H9 (cell line): ENCODE measurements at places on chromosomes 4 and X.
A peak's percentile ranks its signal among the peaks of the same experiment; 100 is the strongest.

DNA sequence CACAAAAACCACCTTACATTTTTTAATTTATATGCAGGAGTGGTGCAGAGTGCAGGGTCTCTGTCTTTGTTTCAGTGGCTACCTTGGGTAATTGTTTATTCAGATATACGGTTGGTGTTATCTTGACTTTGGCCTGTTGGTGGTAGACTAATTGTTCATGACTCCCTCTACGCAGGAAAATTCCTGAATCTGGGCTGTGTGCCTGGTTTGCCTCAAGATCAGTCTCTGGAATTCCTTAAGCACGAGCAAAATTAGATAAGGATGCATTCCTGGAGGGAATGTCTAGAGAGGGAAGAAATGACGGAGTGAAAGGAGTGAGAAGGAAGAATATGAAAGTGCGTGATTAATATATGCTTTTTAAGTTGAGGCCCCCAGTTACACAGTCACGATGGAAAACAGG is 576.9 kb upstream of the PCDH10 start:
- H3K36me3 ChIP-seq, result no peaks in the 10 kb centered on the region
- no peak for DNase-seq
- no peaks in the 10 kb centered on the region for H3K4me1 ChIP-seq

GRCh38 chr4:75056277-75056676 is 123.4 kb downstream of the PARM1 start:
- H3K4me1 ChIP-seq, result no peaks in the 10 kb centered on the region
- DNase-seq, result no peak
- no peak overlapping the region for H3K4me3 ChIP-seq
- no peak overlapping the region for H3K27ac ChIP-seq
- no peaks in the 10 kb centered on the region for H3K36me3 ChIP-seq

DNA sequence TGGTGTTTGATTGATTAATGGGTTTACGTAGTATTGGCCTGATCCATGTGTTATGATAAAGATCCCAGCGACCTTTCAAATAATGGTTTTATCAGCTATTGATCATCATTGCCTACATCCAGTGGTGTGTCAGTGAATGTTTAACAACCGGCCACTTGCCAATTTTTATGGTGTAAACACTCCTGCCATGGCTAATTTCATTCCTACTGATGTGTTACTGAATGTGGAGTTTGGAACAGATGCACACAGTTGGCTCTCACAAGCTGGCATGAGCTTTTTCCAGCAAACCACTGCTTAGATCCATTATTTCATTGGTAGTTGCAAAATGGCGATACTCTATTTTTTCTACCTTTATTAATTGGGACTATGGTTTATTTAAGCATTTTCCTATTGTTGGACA is 139.9 kb downstream of the REPS2 start:
- no peaks in the 10 kb centered on the region for H3K4me1 ChIP-seq
- H3K27ac ChIP-seq, result no peak overlapping the region
- H3K27me3 ChIP-seq, result no peaks in the 10 kb centered on the region
- no peak for DNase-seq

DNA sequence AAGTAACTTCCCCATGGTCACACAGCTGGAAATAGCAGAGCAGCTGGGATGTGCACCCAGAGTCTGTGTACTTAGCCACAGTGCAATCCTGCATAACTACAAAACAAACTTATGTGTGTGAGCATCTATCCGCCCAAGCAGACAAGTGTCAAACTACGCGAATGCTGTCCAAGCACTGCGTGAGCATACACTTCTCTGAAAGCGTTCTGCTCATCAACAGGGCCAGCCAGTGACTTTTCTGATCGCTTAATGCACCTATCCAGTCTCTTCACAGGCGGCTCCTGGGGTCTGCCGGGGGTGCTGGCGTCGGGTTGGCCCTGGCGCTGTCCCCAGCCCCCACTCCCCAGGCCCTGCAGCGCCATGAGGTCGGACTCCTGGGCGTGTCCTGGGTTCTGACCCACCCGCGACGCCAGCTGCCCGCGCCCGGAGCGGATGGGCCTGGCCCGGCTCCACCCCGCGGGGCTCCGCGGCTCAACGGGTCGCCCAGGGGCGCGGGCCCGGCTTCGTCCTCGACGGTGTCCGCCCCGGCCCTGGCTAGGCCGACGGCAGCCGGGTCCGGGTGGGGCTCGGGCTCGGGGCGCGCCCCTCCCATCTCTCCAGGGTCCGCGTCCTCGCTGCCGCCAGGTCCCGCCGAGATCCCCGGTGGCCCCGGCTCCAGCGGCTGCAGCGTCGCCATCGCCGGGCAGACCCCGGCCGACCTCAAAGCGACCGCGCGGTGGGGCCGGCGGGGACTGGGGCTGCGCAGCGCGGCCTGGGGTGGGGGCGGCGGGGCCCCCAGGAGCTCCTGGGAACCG is 1.3 kb upstream of the ZNF141 start:
- no peak overlapping the region for H3K27ac ChIP-seq
- H3K36me3 ChIP-seq, result peaks cover 19% of the 10 kb centered on the region
- peak; percentile 29 for DNase-seq
- H3K4me3 ChIP-seq, result peak overlapping the region; percentile 99
- peaks cover 8% of the 10 kb centered on the region for H3K4me1 ChIP-seq

DNA sequence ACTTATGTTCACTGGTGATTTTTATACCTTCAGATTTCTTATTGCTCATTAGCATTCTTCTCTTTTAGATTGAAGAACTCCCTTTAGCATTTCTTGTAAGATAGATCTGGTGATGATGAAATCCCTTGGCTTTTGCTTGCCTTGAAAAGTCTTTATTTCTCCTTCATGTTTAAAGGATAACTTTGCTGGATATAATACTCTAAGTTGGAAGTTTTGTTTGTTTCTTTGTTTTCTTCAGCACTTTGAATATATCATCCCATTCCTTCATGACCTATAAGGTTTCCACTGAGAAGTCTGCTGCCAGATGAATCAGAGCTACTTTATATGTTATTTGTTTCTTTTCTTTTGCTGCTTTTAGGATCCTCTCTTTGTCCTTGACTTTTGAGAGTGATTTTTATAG is 18.5 kb downstream of the CC2D2A start:
- no peaks in the 10 kb centered on the region for H3K4me1 ChIP-seq
- no peak for DNase-seq
- H3K36me3 ChIP-seq, result peaks cover 23% of the 10 kb centered on the region

DNA sequence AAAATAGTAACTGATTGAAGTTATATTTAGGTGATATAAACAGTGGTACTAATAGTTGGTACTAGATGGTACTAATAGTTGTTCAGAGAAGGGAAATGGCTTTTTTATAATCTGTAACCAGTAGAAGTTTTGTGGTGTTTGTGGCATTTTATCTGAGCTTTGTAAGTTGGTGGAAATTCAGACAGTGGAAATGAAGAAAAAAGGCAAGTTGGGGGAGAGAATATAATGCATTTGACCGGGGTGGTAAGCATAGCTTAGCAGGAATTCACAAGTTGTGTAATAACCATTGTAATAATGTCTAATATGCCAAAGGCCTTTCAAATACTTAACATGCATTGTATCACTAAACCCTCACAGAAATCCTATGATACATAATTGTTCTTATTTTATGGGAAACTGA is 36.3 kb downstream of the DTHD1 start:
- H3K36me3 ChIP-seq, result no peaks in the 10 kb centered on the region
- H3K27me3 ChIP-seq, result no peaks in the 10 kb centered on the region
- H3K4me1 ChIP-seq, result no peaks in the 10 kb centered on the region

- DNase-seq, result peak; percentile 45
- no peak overlapping the region for H3K4me3 ChIP-seq
- no peak overlapping the region for H3K27ac ChIP-seq
- no peaks in the 10 kb centered on the region for H3K27me3 ChIP-seq
- peaks cover 3% of the 10 kb centered on the region; the same call in 1 of the 2 replicates for H3K36me3 ChIP-seq
Observed at GRCh38 chr4:7464259-7464655, 29.5 kb upstream of the PSAPL1 start.

- no peak overlapping the region for H3K27ac ChIP-seq
- no peak overlapping the region for H3K4me3 ChIP-seq
- H3K36me3 ChIP-seq, result no peaks in the 10 kb centered on the region
- no peaks in the 10 kb centered on the region for H3K27me3 ChIP-seq
Observed at GRCh38 chr4:163603257-163603656, 108.8 kb downstream of the TMA16 start.

DNA sequence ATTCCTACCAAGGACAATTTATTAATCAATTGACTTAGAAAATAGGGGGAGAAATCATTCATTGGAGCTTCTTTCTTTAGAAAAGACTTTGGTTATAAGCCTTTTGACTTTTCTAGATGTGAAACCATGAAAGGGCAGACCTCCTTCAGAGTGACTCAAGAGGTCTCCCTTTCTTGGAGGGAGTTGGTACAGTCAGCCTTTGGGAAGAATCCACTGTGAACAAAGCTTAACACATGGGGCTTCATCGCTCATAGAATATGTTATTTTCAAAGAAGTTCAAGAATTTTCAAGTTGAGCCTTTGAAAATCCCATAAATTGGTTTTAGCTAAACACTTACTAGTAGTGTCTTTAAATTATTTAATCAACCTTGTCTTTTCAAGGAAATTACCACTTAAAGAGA is 28.0 kb downstream of the RIPPLY1 start:
- no peak for DNase-seq
- H3K4me3 ChIP-seq, result no peak overlapping the region
- H3K27ac ChIP-seq, result no peak overlapping the region
- H3K27me3 ChIP-seq, result no peaks in the 10 kb centered on the region
- H3K36me3 ChIP-seq, result no peaks in the 10 kb centered on the region

DNA sequence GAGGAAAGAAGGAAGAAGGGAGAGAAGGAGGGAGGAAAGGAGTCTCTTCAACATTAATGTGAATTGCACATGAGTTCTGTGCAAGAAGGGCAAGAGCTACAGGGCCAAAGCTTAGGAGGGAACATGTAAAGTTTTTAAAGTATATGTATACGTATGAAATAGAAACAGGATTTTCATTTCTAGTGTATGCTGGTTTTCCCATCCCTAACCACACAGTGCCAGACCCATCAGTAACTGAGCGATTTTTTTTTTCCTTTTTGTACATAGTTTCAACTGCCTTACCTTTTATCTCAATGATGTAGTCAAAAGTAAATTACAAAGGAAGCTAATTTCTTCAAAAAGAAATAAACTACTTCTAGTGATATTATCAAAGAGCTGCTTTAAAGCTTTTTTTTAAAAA is 157.6 kb downstream of the SH3KBP1 start:
- no peaks in the 10 kb centered on the region for H3K27me3 ChIP-seq
- no peaks in the 10 kb centered on the region for H3K4me1 ChIP-seq
- no peak for DNase-seq
- H3K27ac ChIP-seq, result no peak overlapping the region

- H3K4me3 ChIP-seq, result no peak overlapping the region
- no peaks in the 10 kb centered on the region for H3K27me3 ChIP-seq
- peaks cover 3% of the 10 kb centered on the region; the same call in 1 of the 2 replicates for H3K4me1 ChIP-seq
- H3K36me3 ChIP-seq, result no peaks in the 10 kb centered on the region; the same call in 2 of the 3 replicates
- DNase-seq, result no peak
Observed at GRCh38 chr4:123555233-123555806, 158.7 kb downstream of the SPRY1 start.

DNA sequence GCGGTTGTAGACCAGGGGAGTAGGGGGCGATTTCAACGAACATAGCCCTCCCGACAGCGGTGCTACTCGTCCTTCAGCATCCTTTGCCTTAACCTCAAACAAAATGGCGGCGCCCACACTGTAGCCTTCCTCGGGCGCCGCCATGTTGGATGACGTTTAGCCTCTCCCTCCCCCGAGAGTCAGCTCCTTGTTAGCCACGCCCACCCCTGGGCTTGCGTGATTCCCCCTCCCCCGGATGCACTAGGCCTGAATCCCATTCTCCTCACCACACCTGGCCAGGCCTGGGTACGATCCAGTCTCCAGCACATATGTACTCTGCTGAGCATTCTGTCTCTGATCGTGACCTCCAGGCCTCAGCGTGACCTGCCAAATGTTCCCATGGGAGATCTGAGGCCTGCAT is 49.0 kb upstream of the ZNF157 start:
- peaks cover 7% of the 10 kb centered on the region for H3K36me3 ChIP-seq
- DNase-seq, result peak; percentile 93
- peaks cover 5% of the 10 kb centered on the region; the same call in 1 of the 2 replicates for H3K4me1 ChIP-seq
- H3K4me3 ChIP-seq, result peak overlapping the region; percentile 45

- no peak for DNase-seq
- no peak overlapping the region for H3K4me3 ChIP-seq
- H3K27ac ChIP-seq, result no peak overlapping the region
- peaks cover 11% of the 10 kb centered on the region; the same call in 1 of the 2 replicates for H3K4me1 ChIP-seq
Observed at GRCh38 chr4:25818371-25818871, 44.4 kb downstream of the SEL1L3 start.

DNA sequence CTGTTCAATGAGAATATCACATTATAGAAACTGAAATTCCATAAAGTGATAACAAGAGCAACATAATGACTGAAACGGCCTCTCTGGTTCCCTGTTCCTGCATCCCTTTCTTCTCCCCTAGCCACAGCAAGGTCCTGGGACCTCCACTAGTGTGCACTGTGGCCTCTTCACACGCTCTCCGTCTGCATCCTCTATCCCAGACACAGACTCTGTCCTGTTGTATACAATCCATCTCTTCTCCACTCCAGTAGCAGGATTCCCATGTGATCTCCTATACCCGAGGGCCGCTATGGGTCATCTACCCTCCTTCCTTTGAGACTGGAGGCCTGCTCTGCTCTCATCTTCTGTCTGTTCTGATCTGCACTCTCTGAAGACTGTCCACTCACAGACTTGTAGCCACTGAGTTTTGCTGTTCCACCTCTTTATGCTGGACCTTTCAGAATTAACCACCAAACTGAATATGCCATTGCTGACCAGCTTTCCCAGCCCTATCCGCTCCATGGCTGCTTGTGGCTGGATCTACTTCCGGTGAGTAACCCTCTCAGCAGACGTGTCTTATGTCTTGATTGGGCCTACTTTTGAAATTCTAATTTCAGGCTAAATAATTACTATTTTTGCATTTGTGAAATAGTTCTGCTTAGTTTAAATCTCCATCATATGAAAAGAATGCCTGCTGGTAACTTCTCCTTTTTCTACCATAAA is 105.1 kb upstream of the NAP1L5 start:
- H3K4me3 ChIP-seq, result no peak overlapping the region
- H3K36me3 ChIP-seq, result peaks cover 2% of the 10 kb centered on the region; the same call in 2 of the 3 replicates
- DNase-seq, result no peak
- H3K4me1 ChIP-seq, result no peaks in the 10 kb centered on the region
- H3K27me3 ChIP-seq, result no peaks in the 10 kb centered on the region
- H3K27ac ChIP-seq, result no peak overlapping the region

DNA sequence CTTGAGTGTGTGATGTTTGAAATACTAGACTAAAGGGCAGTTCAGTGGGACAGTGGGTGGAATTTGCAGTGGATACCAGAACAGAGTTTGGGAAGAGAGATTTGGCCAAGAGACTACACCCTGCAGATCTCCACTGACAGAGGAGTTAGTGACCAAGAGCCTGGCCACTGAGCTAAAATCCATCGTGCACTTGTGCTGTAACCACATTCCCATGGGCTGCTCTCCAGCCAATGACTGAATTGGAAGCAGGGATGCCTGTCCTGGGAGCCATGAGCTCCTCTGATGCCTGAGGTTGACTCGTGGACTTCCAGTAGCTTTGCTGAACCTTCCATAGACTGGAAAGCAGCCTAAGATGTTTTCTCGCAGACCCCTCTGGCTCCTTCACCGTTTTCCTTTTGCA is 296.1 kb downstream of the TRIML1 start:
- H3K4me3 ChIP-seq, result no peak overlapping the region
- H3K36me3 ChIP-seq, result peaks cover 6% of the 10 kb centered on the region
- no peaks in the 10 kb centered on the region for H3K27me3 ChIP-seq
- peaks cover 7% of the 10 kb centered on the region; the same call in 1 of the 2 replicates for H3K4me1 ChIP-seq
